ENCODE measurements at places on chromosomes 4 and X. TPM values are rescaled to one million over a fixed set of nuclear protein-coding genes. Genes with fewer than 3 reads are reported as not detected.

PDHA1 gene
- total RNA-seq, result 171 TPM

DNA sequence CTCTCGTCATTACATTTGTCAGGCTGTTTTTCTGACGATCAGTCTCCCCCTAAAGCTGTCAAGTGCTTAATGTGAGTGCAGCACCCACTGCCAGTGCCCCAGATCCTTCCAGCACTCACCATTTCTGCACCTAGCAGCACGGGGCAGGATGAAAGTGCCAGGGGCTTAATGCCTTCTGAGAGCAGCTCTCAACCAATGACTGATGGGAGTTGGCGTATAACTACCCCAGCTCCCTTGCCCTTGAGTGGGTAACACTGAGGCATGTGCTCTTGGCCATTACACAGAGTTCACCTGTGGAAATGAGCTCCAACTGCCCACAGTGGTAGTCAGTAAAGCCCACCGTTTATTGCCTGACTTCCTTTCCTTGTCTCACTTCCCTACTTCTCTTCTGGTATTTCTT lies 226.2 kb upstream of the BCOR start:
- DNase-seq, result no peak

- DNase-seq, result peak; percentile 7
Measured at GRCh38 chr4:146592019-146592418, 46.7 kb upstream of the POU4F2 start.

GRCh38 chr4:77145842-77146185 lies 11.2 kb upstream of the CCNG2 start:
- DNase-seq, result peak; percentile 2

GRCh38 chr4:113760094-113760794 lies 1.3 kb downstream of the CAMK2D start:
- peak; percentile 11 for DNase-seq

Measured in HFFc6 (cell line).